KBM-7 (cell line): ENCODE measurements at places on chromosomes 6 and 20.

DNA sequence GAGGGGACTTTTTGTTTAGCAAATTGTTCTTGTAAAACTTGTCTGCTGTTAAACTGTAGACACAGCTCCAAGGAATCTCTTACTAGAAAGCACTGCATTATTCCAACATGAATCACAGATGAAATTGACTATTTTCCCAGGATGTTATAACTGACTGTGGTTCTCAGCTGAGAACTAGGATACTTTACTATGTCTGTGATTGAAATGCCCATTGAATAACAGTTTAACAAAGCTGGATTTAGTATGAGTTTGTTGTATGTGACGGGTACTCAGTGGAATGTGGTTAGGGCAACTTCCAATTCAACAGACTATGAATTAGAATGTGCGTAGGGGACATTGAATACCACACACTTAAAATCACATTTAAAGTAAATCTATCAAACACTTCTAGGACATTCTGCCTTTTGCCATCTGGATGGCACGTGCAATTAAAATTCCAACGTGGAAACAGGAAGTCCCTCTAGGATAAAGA is 193.4 kb upstream of the PREP start:
- no peak for DNase-seq

GRCh38 chr20:37397076-37397953 is 51.4 kb downstream of the SRC start:
- peak; percentile 55 for DNase-seq

- DNase-seq, result peak; percentile 84
Observed at GRCh38 chr6:138109042-138109997, 2.1 kb upstream of the PERP start.

DNA sequence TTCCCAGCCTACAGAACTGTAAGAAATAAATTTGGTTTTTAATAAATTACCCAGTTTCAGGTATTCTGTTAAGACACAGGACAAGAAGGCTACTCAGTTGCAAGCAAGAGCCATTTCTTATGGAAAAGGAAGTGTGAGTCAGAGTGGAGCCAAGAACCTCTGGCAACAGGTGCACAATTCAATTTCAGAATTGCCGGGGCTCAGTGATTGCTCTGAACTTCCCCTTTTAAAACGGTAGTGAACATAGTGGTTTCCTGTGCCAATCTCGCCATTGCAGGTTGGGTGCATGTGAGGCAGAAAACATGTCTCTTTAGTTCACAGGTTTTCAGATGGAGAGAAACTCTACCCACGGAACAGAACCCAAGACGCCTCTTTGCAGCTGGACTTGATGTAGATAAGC is 16.4 kb downstream of the PIGT start:
- DNase-seq, result peak; percentile 90

DNA sequence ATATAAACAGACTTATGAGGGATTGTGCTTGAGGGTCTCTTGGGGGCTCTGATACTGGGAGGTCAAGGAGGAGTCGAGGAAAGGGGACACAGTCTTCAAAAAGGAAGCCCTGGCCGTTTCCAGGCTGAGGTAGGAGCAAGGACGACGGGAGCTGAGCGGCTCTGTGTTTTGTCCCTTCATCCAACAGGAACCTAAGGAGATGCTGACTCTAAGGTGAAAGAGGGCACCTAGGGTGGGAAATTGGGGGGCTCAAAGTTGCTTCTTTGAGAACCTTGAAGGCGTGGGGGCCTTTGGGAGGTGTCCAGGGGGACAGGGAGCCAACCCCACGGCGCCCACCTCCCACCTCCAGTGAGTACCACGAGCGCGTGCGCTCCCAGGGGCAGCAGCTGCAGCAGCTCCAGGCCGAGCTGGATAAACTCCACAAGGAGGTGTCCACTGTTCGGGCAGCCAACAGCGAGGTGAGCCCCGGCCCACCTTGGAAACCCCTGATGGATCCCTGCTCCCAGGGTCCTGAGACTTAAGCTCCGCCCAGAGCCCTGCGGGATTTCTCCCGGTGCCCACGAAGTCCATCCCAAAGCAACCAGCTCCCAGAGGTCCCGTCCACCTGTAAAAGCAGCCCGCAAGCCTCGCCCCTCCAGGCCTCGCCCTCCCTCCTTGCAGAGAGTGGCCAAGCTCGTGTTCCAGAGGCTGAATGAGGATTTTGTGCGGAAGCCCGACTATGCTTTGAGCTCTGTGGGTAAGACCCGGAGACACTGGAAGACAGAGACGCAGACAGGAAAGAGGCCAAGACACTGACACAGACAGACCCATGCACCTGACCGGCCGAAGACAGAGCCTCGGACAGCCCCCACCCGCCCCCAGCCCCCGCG is 2.9 kb downstream of the SPAG4 start:
- no peak for DNase-seq

DNA sequence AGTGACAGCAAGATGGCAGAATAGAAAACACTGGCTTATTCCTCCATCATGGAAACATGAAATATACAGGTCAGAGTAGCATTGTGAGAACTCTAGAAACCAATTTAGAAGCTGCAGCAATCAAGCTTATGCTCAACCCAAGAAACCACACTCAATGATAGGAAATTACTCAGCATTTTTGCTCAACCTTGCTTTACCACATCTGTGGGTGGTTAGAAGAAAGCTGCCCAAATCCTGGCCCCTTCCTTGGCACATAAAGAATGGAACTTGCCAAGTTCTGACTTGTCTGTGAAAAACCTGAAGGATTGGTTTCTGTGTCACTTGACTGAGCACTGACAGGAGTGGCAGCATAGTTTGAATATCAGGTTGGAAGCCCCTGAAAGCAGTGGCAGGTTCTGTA is 108.0 kb upstream of the MOCS1 start:
- peak; percentile 0 for DNase-seq

- DNase-seq, result no peak
Observed at GRCh38 chr20:46640044-46640443, 11.2 kb downstream of the SLC13A3 start.

DNA sequence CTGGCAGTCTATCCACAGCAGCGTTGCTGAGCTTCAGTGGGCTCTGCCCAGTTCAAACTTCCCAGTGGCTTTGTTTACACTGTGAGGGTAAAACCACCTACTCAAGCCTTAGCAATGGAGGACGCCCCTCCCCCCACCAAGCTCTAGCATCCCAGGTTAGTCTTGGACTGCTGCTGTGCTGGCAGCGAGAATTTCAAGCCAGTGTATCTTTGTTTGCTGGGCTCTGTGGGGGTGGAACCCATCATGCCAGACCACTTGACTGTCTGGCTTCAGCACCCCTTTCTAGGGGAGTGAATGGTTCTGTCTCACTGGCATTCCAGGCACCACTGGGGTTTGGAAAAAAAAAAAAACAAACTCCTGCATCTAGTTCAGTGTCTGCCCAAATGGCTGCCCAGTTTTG is 249.7 kb upstream of the SYNCRIP start:
- DNase-seq, result no peak

DNA sequence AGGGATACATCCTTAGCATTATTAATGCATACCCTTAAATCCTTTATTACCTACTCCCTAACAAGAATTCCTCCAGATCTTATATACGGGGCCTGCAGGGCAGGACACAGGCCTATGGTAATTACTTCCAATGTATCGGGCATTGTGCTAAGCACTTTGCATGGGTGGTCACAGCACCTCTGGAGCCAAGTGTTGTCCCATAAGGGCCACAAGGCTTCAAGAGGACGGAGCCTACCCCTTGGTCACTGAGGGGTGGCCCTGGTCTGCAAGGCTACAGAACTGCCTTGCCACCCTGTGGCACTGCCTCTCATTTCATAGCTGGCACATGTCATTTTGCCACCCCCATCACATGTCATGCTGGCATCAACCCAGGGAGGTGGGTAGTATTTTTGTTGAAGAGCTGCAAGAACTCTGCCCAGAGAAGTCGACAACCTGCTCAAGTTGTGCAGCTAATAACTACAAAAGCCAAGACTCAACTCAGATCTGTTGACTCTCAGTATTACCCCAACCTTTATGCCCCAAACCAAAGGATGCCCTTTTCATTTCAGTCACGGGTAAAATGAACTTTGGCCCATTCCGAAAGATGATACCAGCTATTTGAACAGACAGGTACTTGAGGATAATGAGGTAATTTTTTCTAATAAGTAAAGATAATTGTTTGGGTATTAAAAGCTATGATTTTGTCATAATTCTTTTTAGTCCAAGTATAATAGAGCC is 144.1 kb upstream of the AKAP12 start:
- DNase-seq, result no peak

GRCh38 chr20:51037532-51038115 is 14.7 kb upstream of the KCNG1 start:
- no peak for DNase-seq

- no peak for DNase-seq
Observed at GRCh38 chr6:54284161-54284860, 23.9 kb upstream of the TINAG start.

DNA sequence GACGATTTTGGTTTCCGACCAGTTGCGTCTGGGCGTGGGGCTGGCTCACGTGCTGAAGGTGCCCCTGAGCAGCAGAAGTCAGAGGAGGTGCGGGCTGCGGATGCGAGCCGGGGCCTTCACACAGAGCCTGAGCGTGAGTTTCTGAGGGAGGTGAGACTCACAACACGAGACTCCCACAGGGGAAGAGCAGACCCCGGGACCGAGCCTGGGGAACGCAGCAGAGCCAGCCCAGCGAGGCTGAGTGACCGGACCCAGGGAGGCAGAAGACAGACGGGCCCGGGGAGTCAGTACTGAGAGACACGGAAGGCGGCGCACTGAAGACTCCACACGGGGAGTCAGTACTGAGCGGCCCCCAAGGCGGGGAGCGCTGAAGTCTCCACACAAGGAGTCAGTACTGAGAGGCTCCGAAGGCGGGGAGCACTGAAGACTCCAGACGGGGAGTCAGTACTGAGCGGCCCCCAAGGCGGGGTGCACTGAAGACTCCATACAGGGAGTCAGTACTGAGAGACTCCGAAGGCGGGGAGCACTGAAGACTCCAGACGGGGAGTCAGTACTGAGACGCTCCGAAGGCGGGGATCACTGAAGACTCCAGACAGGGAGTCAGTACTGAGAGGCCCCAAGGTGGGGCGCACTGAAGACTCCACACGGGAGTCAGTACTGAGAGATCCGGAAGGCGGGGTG is 77.8 kb downstream of the DLL1 start:
- DNase-seq, result no peak

GRCh38 chr6:13425943-13426931 is 61.2 kb downstream of the GFOD1 start:
- DNase-seq, result no peak

DNA sequence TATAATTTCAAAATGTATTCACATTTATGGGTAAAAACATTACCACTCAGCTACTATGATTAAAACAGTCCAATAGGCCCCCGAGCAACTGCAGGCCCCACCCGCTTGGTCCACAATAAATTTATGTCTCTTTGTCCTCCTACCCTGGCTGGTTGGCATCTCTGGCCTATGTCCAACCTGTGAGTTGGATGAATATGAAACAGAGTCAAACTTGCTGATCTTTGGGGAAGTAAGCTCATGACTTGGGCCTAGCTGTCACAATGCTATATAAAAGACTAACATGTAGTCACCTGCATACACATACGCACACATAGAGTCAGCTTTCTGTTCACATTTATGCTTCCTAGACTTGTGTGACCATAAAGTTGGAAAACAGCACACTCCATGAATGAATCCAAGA is 20.5 kb downstream of the MAP7 start:
- DNase-seq, result no peak
